ENCODE measurements at places on chromosomes 7 and 10.

DNA sequence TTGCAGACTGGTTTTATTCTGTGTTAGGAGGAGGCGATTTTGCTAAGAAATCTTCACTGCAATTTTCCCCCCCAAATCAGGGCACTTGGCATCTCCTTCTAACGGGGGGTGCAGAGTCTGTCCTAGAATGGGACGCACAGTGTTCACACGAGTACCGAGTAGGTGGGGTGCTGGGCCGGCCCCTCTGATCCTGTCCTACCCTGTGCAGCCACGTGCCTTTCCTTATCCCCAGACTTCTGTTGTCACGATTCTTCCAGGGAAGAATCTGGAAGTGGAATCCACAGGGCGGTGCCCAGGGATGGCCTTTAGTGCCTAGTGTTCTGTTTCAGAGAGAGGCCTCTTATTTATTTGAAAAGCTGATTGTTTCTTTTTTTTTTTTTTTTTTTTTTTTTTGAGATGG is 16.4 kb downstream of the CUX1 start:
- no peak for DNase-seq

DNA sequence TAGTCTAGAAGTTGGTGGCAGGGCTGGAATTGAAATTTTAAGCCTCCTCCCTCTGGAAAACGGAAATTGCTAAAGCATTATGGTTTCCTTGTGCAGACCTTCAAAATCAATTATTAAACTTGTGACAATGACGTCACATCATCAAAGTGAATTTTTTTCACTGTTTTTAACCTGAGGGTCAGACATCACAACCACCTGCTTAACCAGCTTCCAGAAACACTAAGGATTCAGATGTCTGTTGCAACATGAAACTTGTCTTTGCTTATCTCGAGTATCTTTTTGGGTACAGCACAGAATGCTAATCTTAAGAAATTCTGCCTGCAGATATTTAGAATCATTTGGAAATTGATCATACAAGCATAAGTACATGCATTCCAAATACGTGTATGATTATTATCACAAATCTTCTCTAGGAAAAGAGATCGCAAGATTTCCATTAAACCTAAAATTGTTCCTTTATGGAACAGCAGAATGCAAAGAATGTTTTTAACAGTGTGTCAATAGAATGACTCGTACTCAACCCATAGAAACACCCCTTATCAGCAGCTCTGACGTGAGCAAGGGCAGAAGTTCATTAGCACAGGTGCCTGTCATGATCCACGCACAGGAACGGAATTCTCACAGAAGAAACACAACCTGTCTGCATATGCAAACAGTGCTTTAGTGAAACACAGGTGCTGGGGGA is 4.1 kb upstream of the GTPBP4 start:
- DNase-seq = no peak

DNA sequence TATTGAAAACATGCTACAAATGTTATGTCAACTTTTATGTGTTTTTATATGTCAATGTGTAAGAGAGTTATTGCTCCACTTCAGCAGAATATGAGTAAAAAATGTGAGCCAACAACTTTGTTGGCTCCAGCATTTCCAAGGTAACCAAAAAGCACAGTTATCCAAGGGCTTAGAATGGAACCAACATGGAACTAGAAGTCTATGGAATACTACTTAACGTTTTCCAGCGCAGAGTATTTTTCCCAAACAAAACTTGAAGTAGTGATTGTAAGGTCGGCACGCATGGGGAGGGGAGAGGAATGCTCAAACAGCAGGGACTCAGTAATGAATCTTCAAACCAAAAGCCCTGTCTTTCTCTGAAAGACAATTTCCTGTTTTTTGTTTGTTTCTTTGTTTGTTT is 45.0 kb upstream of the TSPAN13 start:
- DNase-seq = no peak

- DNase-seq = no peak
Observed at GRCh38 chr7:112573302-112574039, 92.7 kb downstream of the LSMEM1 start.

DNA sequence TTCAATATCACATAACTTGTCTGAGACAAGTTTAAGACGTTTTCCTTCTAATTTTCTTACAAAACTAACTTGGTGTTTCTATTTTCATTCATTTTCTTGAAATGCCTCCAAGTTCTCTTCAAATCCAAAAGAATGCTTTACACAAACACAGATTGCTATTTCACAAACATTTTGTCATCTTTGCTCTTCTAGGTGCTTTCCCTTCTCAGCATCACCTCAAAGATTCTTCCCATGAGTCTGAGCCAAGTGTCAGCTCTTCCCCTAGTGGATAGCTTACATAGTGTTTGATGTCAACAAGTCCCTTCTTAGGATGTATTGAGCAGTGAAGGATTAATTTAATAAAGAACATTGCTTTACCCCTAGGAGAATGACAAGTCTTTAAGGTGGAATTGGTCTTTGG is 38.1 kb upstream of the SEMA3A start:
- peak; percentile 3 for DNase-seq
